Hematopoietic multipotent progenitor cell treated with erythropoietin and hydrocortisone succinate and interleukin-3 and kit ligand, for 4 days (in vitro differentiated cells): ENCODE measurements at places on chromosomes 1 and 21.

GRCh38 chr1:200546577-200546976, 74.0 kb downstream of the KIF14 start:
- DNase-seq = no peak

DNA sequence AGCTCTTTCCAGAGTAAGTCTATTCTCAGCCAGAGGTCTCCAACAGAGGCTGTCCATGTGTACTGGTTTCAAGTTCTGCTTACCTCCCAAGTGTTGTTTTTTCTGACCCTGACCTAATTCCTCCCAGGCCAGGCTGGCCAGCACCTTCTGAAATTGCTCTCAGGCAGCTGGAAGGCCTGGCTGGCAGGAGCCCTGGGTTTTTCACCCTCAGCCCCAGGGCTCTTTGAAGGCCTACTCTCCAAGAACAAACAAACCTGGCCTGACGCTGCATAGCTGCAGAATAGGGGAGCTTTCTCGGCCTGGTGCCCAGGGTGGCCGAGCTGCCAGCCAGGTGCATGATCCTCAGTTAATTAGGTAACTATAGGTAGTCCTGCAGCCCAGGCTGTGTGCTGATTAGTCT, 147.5 kb downstream of the CACNA1E start:
- DNase-seq = no peak

- DNase-seq = peak; percentile 78
Measured at GRCh38 chr1:48776393-48777218, at the start of gene BEND5. Gene BEND5, minus strand, starts transcription at chr1:48776891. Its CDS starts 60 bp downstream, at chr1:48776831.

GRCh38 chr21:16570171-16570570, 840.4 kb downstream of the USP25 start:
- DNase-seq = no peak

GRCh38 chr1:173411835-173412742, 65.0 kb upstream of the PRDX6 start:
- DNase-seq = no peak
